Suppressor macrophage (primary cell): ENCODE measurements at places on chromosomes 3 and 15.
A peak's percentile ranks its signal among the peaks of the same experiment; 100 is the strongest.

GRCh38 chr3:58167431-58168351, 43.1 kb downstream of the DNASE1L3 start:
- DNase-seq = peak; percentile 64

DNA sequence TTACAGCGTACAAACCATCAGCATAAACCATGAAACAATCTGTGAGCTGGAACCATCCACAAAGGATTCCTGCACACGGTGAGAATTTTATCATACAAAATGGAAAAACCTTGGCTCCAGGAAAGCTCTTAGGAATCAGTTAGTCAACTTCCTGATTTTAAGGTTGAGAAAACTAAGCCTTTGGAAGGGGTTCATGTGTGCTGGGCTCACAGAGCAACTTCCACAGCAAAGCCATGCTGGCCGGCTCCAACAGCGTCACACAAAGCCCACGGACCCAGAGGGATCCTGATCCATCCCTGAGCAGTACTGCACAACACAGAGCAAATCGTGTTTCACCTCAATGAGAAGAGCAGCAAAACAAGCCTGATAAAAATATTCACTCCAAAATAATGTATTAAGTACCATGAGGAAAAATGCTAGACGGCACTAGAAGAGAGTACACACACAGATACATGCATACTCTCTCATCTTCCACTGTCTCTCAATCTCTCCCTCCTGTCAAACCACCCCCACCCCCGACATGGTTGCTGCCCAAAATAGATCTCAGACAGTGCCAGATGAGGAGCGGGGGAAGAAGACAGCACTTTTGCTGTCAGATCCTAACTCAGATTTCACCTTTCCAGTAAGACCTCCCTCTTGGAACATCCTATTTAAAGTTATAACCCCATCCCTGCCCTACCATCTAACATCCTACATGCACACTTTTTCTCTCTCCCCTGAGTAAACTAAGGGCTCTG, 58.6 kb downstream of the MB21D2 start:
- DNase-seq = no peak

GRCh38 chr3:167493244-167493643, 19.4 kb upstream of the SERPINI2 start:
- DNase-seq = peak; percentile 33

DNA sequence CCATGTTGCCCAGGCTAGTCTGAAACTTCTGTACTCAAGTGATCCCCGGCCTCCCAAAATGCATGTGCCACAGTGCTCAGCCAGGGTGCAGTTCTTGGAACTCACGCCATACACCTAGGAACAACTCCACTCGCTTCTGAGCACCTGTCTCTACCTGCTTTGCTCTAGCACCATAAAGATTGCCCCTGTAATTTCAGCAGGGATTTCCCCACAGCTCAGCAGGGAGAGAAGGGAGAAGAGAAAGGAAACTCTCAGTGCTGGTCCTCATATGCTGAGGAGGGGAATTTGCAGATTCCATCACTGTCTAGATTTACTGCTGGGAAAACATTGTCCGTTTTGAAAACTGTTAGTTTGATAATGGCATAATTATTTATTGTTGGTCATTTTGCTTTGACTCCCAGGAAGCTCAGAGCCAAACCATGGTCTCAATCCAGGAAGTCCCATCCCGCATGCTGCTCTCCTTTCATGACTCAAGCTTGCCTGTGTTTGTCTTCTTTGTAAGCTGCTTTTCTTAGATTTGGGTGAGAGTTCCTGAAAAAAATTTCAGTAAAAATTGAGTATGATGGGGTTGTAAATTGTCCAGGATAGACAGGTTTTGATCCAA, 24.2 kb downstream of the TRIM71 start:
- peak; percentile 7 for DNase-seq

GRCh38 chr3:98326105-98326893, 27.4 kb upstream of the OR5K4 start:
- no peak for DNase-seq

DNA sequence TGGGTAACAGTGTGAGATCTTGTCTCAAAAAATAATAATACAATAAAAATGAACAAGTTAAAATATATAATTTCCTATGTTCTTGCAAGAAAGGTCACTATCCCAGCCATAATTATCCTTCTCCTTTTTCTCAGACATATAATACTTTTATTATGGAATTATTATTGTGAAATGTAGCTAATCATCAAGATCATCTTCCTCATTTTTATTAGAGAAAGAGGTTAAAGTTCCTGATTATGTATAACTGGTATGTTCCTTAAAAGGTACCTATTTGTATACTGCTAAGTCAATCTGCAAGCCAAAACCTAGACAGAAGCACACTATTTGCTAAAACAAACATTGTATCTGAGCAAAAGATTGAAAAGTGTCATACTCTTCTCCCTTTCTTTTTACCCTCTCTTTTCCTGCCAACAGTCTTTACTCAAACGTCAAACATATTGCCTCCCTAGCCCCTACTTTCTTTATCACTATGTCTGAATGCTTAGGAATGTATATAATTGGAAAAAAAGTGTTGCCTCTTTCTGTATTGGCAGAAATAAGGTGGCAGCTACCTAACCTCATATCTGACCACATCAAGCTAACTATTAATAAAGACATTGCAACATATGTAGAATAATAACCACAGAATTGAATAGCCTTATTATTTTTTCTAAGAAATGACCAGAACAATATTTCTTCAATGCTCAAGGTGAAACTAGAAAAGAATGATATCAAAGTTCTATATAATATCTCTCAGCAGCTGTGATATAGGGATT, 18.5 kb downstream of the SEC11A start:
- peak; percentile 59 for DNase-seq

DNA sequence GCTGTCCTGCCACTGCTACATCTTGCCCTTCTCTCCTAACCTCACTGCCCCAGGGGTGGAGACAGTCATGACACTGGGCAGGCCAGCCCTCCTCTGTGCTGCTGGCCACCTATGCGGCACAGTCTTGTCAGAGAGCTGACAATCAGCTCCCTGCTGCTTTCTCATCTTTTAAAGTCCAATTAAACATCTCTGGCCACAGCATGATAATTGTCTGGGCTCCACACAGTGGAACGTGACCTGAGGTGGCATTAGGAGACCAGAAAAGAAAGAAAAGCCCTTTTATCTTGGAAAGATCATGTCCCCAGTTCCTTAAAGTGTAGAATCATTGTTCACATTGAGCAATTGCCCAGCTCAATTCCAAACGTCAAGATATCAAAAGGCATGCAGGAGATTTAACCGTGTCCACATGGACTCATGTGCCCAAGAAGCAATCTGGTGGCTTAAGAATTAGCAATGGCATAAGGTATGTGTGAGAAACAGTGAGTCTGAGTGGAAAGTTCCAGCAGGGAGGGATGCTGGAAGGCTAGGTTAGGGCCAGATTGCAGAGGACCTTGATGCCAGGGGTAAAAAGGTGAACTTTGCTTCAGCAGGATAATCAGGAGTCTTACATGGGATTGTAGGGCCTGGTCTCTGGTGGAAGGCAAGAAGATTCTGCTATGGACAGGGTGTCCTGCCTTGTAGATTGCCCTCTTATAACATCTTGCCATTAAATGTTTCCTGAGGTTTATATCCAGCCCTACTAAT, 15.3 kb upstream of the CACNA1D start:
- DNase-seq = no peak

DNA sequence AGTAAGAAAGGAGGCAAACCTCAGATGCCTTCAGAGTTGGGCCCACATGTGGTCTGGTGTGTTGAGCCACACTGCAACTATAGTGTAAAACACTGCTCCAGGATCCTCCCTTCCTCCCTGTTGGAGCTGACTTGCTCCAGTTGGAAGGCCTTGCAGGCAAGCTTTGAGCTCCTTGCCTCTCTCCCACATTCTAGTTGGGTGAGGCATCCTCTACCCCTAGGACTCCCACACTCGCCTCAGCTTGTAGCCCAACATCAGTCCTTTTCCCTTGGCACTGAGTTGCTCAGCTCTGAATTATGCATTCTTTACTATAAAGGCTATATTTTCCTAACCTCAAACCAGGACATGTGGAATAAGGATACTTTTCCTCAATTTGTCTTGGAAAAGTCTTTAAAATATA, 143.9 kb downstream of the NECTIN3 start:
- DNase-seq = no peak

- DNase-seq = no peak
Measured at GRCh38 chr3:195151866-195152541, 119.0 kb downstream of the XXYLT1 start.

DNA sequence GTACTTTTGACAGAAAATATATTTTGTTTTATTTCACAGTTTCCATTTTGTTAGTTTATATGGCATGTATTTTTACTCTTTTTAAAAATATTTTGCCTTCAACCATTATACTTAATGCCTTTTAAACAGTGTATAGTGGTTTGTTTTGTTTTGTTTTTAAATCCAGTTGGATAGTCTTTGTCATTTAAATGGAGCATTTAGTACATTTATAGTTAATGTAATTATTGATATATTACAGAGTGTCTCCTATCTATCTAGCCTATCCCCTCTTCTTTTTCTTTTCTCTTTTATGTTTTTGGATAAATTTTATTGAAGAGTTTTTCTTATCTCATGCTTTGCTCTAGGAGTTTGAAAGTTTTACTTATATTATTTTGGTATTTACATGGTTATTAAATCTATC, 3.6 kb downstream of the SAMMSON start:
- no peak for DNase-seq

GRCh38 chr3:15099364-15100098, 583 bp upstream of the RBSN start:
- DNase-seq = no peak

GRCh38 chr3:61646360-61646759, 85.0 kb downstream of the PTPRG start:
- DNase-seq = no peak

GRCh38 chr3:120983841-120984240, 75.8 kb downstream of the STXBP5L start:
- DNase-seq = no peak

DNA sequence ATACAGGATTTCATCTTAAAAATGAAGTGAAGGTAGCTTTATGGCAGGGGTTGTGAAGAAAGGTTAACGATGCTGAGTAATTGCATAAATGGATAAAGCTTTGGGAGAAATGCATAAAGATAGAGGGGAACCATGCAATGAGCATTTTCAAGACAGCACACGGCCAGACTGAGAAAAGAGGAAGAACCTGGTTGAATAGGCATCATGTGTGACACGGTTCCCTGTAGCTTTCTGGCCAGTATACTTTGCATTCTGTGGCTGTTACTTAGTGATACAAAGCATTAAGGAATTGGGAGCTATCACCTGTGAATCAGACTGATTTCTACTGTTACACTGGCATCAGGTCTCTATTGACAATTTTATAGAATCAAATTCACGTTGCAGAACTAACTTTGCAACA, 33.3 kb downstream of the NR2C2 start:
- DNase-seq = peak; percentile 58

GRCh38 chr15:68818769-68819494, 1.8 kb downstream of the ANP32A start:
- peak; percentile 91 for DNase-seq
